ENCODE measurements at places on chromosomes 7 and 10. TPM values are rescaled to one million over a fixed set of nuclear protein-coding genes. Genes with fewer than 3 reads are reported as not detected.

DNA sequence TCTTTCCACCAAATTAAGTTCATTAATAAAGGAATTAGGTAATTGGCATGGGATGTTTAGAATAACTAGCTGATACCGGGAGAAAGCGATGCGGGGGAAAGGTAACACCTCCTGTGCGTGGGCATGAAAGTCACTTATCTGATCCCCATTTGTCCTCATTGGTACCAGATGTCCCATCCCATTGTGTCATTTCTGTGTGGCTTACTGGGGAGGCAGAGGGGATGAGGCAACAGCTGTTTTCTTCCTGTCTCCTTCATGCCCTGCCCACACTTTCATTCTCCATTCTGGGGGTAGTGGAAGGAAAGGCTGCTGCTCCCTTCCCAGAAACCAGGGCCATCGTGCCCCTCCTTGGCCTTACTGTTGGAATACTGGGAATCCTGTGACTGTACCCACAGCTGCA lies 27.1 kb downstream of the EEPD1 start:
- no peak overlapping the region for H3K4me3 ChIP-seq
- H3K4me1 ChIP-seq, result peaks cover 58% of the 10 kb centered on the region
- no peaks in the 10 kb centered on the region for H3K27me3 ChIP-seq
- no peak overlapping the region for H3K27ac ChIP-seq
- DNase-seq, result no peak

Gene SEMA3D
- 2.6 TPM for total RNA-seq

DNA sequence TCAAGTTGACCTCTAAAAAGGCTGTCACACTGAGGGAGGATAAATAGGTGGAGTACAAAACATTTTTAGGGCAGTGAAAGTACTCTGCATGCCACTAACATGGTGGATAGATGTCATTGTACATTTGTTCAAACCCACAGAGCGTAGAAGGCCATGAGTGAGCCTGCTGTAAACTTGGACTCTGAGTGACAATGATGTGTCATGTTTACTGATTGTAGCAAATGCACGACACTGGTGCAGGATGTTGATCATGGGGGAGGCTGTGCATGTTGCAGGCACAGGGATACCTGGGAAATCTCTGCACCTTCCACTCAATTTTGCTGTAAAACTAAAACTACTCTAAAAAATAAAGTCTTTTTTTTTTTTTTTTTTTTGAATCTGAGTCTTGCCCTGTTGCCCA lies 52.5 kb upstream of the GRID1 start:
- no peak overlapping the region for H3K4me3 ChIP-seq
- no peak for DNase-seq
- H3K36me3 ChIP-seq, result no peaks in the 10 kb centered on the region
- no peak overlapping the region for H3K27ac ChIP-seq
- H3K27me3 ChIP-seq, result no peaks in the 10 kb centered on the region

Gene AKR1D1
- not detected for total RNA-seq

- H3K27ac ChIP-seq, result no peak overlapping the region
- H3K27me3 ChIP-seq, result no peaks in the 10 kb centered on the region
- no peaks in the 10 kb centered on the region for H3K4me1 ChIP-seq
- no peak overlapping the region for H3K4me3 ChIP-seq
Observed at GRCh38 chr7:136117539-136117938, 140.4 kb upstream of the MTPN start.

DNA sequence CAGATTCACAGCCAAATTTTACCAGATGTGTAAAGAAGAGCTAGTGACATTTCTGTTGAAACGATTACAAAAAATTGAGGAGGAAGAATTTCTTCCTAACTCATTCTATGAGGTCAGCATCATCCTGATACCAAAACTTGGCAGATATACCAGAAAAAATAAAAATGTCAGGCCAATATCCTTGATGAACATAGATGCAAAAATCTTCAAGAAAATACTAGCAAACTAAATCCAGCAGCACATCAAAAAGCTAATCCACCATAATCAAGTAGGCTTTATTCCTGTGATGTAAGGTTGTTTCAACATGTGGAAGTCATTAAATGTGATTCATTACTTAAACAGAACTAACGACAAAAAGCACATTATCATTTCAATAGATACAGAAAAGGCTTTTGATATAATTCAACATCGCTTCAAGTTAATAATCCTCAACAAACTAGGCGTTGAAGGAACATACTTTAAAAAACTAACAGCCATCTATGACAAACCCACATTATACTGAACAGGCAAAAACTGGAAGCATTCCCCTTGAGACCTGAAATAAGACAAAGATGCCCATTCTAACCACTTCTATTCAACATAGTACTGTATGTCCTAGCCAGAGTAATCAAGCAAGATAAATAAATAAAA lies 807.7 kb upstream of the ZWINT start:
- H3K4me3 ChIP-seq, result no peak overlapping the region
- no peak overlapping the region for H3K27ac ChIP-seq
- no peaks in the 10 kb centered on the region for H3K27me3 ChIP-seq

Gene PRLHR
- not detected for total RNA-seq

DNA sequence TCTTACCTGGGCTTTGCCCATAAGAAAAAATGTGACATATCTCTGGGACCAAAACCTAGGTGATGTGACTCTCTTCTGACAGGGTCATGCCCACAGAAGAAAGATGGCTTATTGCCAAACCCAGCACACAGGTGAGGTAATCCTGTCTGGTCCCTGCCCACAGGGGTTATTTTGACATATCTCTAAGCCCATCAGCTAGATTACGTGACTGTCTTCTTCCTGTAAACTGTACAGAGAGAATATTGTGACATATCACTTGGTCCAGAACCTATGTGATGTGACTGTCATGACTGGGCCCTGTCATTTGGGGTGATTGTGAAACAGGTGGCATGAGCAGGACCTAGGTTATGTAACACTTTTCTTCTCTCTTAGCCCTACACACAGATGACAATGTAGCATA lies 48.8 kb upstream of the ZNF680 start:
- no peak overlapping the region for H3K4me3 ChIP-seq
- no peaks in the 10 kb centered on the region for H3K4me1 ChIP-seq
- no peak for DNase-seq
- no peak overlapping the region for H3K27ac ChIP-seq
- H3K27me3 ChIP-seq, result no peaks in the 10 kb centered on the region
- no peaks in the 10 kb centered on the region for H3K36me3 ChIP-seq

- no peaks in the 10 kb centered on the region for H3K36me3 ChIP-seq
- no peak overlapping the region for H3K27ac ChIP-seq
- DNase-seq, result no peak
Observed at GRCh38 chr10:77943121-77943901, 16.8 kb upstream of the DLG5 start.

GRCh38 chr7:14092331-14092730 lies 102.9 kb upstream of the ETV1 start:
- no peaks in the 10 kb centered on the region for H3K4me1 ChIP-seq
- H3K27ac ChIP-seq, result no peak overlapping the region
- no peak for DNase-seq
- H3K27me3 ChIP-seq, result no peaks in the 10 kb centered on the region

DNA sequence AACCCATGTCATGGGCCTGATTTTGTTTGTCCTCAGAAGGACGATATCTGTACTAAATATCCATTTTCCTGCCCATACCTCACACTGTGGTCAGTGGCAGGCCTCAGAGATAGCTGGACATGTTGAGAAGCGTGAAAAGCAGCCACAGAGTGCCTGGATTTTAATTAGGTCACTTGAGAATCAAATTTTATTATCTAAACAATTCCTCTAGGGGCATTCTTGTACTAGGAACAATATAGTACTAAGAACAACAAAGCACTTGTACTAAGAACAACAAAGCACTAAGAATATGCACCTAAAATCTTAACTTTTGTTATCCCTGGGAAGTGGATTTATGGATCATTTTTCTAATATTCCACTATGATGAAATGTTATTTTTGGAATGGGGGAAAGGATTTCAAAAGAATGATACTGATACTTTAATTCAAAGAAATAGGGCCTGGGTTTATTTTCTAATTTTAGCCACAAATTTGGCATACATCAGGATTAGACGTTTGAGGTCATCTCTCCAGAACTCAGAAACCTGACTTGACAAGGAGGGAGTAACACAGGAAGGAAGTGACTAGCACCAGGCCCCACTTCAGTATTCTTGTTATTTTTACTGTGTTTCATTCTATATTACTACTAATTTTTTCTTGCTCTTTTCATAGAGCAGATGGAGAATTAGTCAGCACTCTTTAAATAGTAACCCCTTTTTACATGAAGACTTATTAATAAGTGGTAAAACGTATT lies 112.2 kb downstream of the EXOC4 start:
- no peak for DNase-seq
- H3K4me1 ChIP-seq, result no peaks in the 10 kb centered on the region
- H3K27ac ChIP-seq, result no peak overlapping the region
- no peaks in the 10 kb centered on the region for H3K36me3 ChIP-seq
- no peak overlapping the region for H3K4me3 ChIP-seq

- DNase-seq, result peak; percentile 86
- H3K36me3 ChIP-seq, result no peaks in the 10 kb centered on the region
Observed at GRCh38 chr10:103812004-103812403, 43.4 kb downstream of the SH3PXD2A start.

Gene CACNA2D1
- 7.2 TPM for total RNA-seq

DNA sequence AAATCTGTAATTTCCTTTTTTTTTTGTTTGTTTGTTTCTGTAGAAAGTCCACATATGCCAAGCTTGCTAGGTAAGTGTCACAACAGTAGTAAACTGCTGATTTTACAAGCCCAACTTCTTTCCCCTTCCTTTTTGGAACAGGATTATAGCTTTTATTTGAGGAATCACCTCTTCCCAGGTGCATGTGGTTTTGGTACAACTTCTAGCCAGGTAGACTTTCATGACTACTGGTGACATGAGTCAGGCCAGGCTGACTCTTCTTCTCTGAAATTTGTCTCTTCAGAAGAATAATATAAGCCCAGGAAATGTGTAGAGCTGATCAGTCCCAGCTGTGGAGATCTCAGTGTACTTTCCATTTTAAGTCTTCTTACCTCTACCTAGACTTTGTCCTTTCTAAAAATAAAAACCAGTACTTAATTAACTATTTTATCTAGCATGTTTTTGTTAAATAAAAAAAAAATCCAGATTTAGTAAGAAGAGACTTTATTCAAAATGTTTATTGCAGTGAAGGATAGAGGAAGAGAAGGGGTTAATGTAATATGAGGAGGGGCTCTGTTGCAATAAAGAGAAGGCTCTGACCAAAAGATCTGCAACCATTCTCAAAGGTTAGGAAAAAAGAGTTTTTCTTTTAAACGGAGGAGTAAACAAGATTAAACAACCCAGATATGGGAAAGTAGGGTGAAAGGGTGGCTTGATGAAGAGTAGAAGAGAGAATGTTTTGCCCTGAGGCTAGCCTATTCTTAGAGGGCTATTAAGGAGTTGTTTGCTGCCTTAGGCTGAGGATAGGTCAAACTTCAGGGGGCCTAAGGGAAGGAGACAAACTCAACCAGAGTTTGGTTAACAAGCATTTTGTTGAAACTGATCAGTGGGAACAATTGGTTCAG lies 664.2 kb downstream of the SORCS1 start:
- H3K4me1 ChIP-seq, result no peaks in the 10 kb centered on the region
- no peaks in the 10 kb centered on the region for H3K36me3 ChIP-seq
- H3K27me3 ChIP-seq, result no peaks in the 10 kb centered on the region
- no peak for DNase-seq
- no peak overlapping the region for H3K4me3 ChIP-seq

- H3K4me3 ChIP-seq, result no peak overlapping the region
- DNase-seq, result peak; percentile 38
- H3K36me3 ChIP-seq, result peaks cover 6% of the 10 kb centered on the region
- H3K27ac ChIP-seq, result peak overlapping the region; percentile 69
- no peaks in the 10 kb centered on the region for H3K27me3 ChIP-seq
Observed at GRCh38 chr7:134992626-134993179, 6.4 kb downstream of the AGBL3 start.

- no peak overlapping the region for H3K4me3 ChIP-seq
- no peaks in the 10 kb centered on the region for H3K36me3 ChIP-seq
- DNase-seq, result no peak
Observed at GRCh38 chr7:142323706-142324105, 65.8 kb upstream of the PRSS58 start.

GRCh38 chr10:55668326-55668922 lies 692.6 kb downstream of the ZWINT start:
- no peaks in the 10 kb centered on the region for H3K4me1 ChIP-seq
- no peak overlapping the region for H3K4me3 ChIP-seq
- H3K27ac ChIP-seq, result no peak overlapping the region
- no peaks in the 10 kb centered on the region for H3K36me3 ChIP-seq

Gene SUN3
- total RNA-seq, result not detected

GRCh38 chr10:132104062-132104461 lies 38.3 kb downstream of the JAKMIP3 start:
- no peak overlapping the region for H3K27ac ChIP-seq
- H3K4me1 ChIP-seq, result no peaks in the 10 kb centered on the region
- no peaks in the 10 kb centered on the region for H3K36me3 ChIP-seq
- H3K4me3 ChIP-seq, result no peak overlapping the region
- DNase-seq, result no peak

Gene SPDYE8
- not detected for total RNA-seq

Gene SLC13A1
- total RNA-seq, result not detected

Gene MMP21
- not detected for total RNA-seq

DNA sequence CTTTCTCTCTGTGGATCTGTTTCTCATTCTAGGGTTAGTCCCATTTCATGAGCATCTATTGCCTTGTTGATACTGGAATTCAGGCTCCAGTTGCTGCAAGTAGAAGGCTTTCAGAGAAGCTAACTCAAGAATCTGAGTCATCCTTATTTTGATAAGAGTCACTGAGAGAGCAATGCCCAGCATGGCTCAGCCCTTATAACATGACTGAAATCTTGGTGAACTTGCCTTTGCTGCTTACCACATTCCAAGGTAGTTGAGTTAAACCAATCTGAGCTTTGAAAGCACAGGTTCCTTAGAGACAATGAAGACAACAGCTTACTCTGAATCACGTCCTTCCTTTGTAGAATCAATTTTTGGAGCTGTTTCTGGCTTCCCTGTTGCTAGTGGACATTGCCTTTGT lies 53.6 kb upstream of the CHCHD3 start:
- H3K36me3 ChIP-seq, result no peaks in the 10 kb centered on the region
- no peak overlapping the region for H3K27ac ChIP-seq
- H3K27me3 ChIP-seq, result no peaks in the 10 kb centered on the region
- no peak overlapping the region for H3K4me3 ChIP-seq

Gene VENTX
- total RNA-seq, result 0.58 TPM

- H3K27ac ChIP-seq, result no peak overlapping the region
- no peak for DNase-seq
- peaks cover 4% of the 10 kb centered on the region for H3K4me1 ChIP-seq
- no peaks in the 10 kb centered on the region for H3K27me3 ChIP-seq
Observed at GRCh38 chr7:17104419-17104818, 194.0 kb upstream of the AHR start.

GRCh38 chr10:31384589-31384949 lies 65.6 kb downstream of the ZEB1 start:
- no peak for DNase-seq
- H3K27me3 ChIP-seq, result no peaks in the 10 kb centered on the region
- H3K4me3 ChIP-seq, result no peak overlapping the region
- peaks cover 8% of the 10 kb centered on the region for H3K4me1 ChIP-seq

DNA sequence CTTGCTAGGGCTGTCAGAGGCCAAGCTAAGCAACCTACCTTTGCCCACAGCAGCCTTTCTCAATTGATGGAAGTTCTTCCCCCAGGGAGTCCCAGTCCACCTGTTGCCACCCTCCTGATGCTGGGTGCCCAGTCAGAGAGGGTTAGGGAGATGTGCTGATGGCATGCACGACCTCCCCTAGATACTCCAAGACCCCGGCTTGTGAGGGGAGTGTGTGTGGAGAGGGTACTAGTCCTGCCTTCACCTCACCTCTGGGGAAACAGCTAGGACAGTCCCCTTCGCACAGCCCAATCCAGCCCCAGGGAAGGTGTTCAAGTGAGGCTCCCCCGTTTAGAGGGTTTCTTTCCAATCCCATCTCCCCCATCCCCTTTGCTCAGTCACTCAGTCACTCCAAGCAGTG lies 1.3 kb upstream of the UNC5B start:
- H3K36me3 ChIP-seq, result no peaks in the 10 kb centered on the region
- H3K27ac ChIP-seq, result no peak overlapping the region
- peaks cover 49% of the 10 kb centered on the region for H3K4me1 ChIP-seq
- no peak overlapping the region for H3K4me3 ChIP-seq
- H3K27me3 ChIP-seq, result no peaks in the 10 kb centered on the region
- no peak for DNase-seq

Gene RALA
- 10.6 TPM for total RNA-seq

All from stomach (tissue), 19 donors.